ENCODE measurements at places on chromosomes 3 and 15.

DNA sequence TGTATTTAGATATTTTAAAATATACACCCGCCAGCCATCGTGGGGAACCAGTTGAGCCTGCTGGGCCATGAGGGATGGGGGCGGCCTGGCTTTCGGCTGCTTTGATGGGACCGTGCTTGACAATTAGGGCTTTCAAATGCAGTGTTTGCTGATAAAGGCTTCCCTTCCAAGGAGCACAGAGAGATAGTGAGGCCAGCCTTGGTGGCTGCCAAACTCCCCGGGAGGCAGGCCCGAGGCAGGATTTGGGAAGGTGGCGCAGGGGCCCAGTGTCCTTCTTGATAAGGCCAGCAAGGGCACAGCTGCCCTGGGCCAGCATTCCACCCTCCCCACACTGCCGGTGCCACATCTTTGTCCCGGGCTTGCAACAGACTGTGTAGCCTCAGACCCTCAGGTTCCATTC lies 75.6 kb downstream of the LINGO1 start:
- DNase-seq = no peak

DNA sequence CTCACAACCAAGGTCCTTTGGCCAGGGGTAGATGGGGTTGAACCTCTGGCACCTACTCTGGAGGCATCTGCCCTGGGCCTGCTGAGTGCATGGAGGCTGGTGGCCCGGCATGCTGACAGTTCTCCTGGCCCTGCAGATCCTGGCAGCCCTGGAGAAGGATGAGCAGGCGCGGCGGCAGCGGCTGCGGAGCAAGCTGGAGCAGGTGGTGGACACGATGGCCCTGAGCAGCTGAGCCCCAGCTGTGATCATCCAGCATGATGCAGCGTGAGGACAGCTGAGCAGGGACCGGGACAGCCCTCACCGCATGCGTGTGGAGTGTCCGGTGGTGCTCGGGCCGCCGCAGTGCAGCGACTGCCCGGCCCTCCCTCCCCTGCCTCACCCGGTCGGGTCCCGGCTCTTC lies 50.9 kb downstream of the PLXNA1 start:
- DNase-seq = no peak

GRCh38 chr15:80183886-80184285 lies 31.1 kb downstream of the FAH start:
- peak; percentile 12 for DNase-seq

- DNase-seq = no peak
Measured at GRCh38 chr15:68618394-68618793, 39.6 kb downstream of the CORO2B start.

- DNase-seq = no peak
Measured at GRCh38 chr3:127585163-127585812, 5.2 kb downstream of the TPRA1 start.

GRCh38 chr3:46397111-46397510 lies 9.8 kb downstream of the CCR5AS start:
- no peak for DNase-seq

- no peak for DNase-seq
Measured at GRCh38 chr3:138468451-138468850, 34.0 kb downstream of the ESYT3 start.

Measured in NAMALWA (cell line).